ENCODE measurements at places on chromosomes 16 and 17. TPM values are rescaled to one million over a fixed set of nuclear protein-coding genes. Genes with fewer than 3 reads are reported as not detected.

CDRT15 gene
- total RNA-seq: not detected

MIEN1 gene
- total RNA-seq: 20.2 TPM

DNA sequence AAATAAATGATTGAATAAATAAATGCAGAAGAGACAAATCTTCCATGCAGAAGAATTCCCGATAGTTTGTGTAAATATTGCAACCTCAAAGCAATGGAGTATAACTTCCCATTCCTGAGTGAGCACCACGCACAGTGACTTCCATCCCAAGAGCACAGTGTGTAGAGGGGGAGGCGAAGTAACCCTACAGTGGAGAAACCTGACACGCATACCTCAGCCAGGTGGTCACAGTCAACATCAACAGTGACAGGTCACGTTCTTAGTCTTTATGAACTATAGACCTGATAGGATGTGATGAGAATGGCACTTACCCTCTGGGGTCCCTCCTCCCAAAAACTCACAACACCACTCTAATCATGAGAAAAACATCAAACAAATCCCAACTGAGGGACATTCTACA is 111.6 kb downstream of the DYNLRB2 start:
- H3K36me3 ChIP-seq: no peaks in the 10 kb centered on the region
- H3K27ac ChIP-seq: no peak overlapping the region
- no peak for DNase-seq
- H3K4me1 ChIP-seq: no peaks in the 10 kb centered on the region

DNA sequence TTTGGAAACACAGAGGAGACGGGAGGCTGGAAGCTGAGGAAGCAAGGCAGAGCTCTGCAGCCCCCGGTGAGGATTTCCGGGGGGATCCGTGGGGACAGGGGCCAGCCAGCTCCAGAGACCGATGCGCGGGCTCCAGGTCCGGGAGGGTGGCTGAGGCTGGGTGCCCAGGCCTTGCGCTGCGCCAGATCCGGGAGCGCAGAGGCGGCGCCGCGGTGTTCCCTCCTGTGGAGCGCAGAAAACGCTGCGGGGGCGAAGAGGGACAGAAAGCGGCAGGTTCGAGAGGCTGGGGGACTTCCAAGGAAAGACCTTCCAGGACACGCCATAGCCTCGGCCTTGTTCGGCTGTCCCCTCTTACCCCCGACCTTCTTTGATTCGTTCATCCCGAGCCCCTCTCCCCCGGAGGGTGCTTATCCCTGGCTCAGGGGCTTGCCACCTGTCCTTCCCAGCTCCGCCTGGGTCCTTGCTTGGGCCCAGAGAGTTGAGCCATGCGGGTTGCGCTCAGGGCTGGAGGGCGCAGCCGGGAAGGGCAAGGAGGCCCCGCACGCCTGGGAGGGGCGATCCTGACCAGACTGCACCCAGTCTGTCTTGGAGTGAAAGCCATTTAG is 697 bp upstream of the SHISA9 start:
- H3K4me3 ChIP-seq: no peak overlapping the region
- DNase-seq: no peak
- no peaks in the 10 kb centered on the region for H3K36me3 ChIP-seq
- peaks cover 1% of the 10 kb centered on the region for H3K4me1 ChIP-seq

- H3K27me3 ChIP-seq: no peaks in the 10 kb centered on the region
- no peak overlapping the region for H3K27ac ChIP-seq
- DNase-seq: no peak
- no peaks in the 10 kb centered on the region for H3K4me1 ChIP-seq
- H3K4me3 ChIP-seq: no peak overlapping the region
Measured at GRCh38 chr17:73933871-73934270, 269.6 kb upstream of the RPL38 start.

DNA sequence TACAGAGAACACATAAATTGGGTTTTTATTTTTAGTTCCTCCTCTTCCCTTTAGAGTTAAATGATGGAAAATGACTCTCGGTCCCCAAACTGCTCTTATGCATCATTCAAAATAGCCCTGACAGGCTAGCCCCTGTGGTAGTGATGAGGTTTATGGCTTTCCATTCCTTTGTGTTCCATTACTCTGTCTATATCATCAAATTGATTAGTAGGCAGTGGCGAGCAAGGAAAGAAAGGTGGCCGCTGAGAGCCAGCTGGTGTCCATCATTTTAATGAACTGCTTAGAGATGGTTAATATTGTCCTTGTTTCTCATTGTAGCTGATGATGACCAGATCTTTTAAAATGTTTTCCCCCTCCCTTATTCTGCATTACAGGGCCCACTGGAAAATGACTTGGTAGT is 179.5 kb downstream of the PHKB start:
- no peak overlapping the region for H3K4me3 ChIP-seq
- H3K27me3 ChIP-seq: no peaks in the 10 kb centered on the region
- H3K4me1 ChIP-seq: no peaks in the 10 kb centered on the region

DNA sequence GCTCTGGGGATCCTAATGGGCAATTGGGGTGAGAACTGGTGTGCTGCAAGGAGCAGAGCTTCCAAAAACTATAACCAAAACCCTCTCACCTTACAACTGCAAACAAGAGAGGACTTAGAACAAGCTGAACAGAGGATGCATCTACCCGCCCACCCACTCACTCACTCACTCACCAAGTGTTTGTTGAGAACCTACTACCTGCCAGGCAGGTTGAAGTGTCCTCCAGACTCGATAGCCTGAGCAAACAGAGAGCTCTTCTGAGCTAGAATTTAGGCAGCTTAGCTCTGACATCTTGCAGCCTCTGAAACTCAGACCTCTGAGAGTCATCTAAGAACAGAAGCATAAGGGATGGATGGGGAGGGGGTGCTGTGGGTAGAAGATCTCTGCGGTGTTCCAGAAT is 41.2 kb downstream of the CACNG3 start:
- H3K36me3 ChIP-seq: no peaks in the 10 kb centered on the region
- no peak overlapping the region for H3K4me3 ChIP-seq
- no peak overlapping the region for H3K27ac ChIP-seq
- H3K4me1 ChIP-seq: no peaks in the 10 kb centered on the region

- H3K36me3 ChIP-seq: no peaks in the 10 kb centered on the region
- peaks cover 8% of the 10 kb centered on the region for H3K4me1 ChIP-seq
- H3K4me3 ChIP-seq: no peak overlapping the region
- DNase-seq: no peak
Measured at GRCh38 chr17:55563363-55563762, 52.1 kb upstream of the SMIM36 start.

DNA sequence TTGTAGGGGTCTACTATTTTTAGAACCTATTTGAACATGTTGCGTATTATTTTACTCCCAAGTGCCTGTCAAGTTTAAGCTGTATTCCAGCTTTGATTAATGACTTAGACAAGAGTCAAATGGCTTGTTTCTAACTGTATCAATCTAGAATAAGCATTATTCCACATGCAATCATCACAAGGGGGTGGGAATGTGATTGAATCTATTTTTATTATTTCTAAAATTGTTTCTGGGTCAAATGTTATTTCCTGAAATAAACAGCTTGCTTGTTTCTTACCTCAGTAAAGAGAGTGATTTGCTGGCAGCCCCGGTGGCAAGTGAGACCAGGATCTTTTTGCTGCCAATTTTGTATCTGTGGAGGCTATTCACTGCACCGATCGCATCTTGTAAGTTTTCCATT is 21.5 kb downstream of the MARF1 start:
- H3K4me1 ChIP-seq: no peaks in the 10 kb centered on the region
- DNase-seq: no peak
- H3K36me3 ChIP-seq: no peaks in the 10 kb centered on the region
